ENCODE measurements at places on chromosomes 7 and 10.

- DNase-seq: no peak
Observed at GRCh38 chr10:76352300-76352699, 920.9 kb downstream of the LRMDA start.

GRCh38 chr10:11286261-11286852 is 268.7 kb downstream of the CELF2 start:
- peak; percentile 17 for DNase-seq

DNA sequence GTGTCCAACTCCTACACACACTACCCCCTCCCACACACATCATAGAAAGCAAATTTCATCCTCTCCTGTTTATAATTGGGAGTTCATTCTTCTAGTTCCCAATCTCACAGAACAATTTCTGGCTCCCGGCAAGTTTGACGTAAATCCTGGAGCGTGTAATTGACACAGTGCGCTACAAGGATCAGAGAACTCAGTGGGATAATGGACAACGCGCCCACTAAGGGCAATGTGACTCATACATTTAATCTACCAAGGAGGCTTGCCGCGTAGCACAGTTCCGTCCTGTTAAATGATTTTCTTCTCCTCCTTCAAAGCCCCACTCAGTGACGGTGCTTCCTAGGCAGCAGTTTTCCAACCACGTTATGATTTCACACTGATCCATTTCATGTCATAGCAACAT is 277.6 kb downstream of the SFMBT2 start:
- no peak for DNase-seq

- DNase-seq: no peak
Observed at GRCh38 chr10:122630526-122630925, 69.1 kb downstream of the C10orf120 start.

- DNase-seq: peak; percentile 43
Observed at GRCh38 chr10:73529089-73529832, 33.4 kb upstream of the PPP3CB start.

DNA sequence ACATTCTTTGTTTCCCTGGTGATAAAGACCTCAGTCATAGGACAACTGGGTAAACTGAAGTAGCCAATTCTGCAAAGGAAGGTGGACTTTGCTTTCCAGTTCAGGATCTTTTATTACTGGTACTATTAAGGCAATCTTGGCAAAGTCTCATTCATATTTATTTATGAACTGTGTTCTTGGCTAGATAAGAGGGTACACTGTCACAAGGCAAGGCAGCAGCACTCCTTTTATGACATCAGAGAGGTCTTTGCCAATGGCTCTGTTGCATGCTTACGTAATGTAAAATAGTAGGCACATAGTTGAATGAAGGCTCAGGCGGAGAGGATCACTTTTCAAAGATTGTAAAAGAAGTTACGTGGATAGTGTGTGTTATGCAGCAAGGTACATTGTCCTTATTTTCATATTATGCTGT is 63.7 kb upstream of the PDK4 start:
- no peak for DNase-seq

DNA sequence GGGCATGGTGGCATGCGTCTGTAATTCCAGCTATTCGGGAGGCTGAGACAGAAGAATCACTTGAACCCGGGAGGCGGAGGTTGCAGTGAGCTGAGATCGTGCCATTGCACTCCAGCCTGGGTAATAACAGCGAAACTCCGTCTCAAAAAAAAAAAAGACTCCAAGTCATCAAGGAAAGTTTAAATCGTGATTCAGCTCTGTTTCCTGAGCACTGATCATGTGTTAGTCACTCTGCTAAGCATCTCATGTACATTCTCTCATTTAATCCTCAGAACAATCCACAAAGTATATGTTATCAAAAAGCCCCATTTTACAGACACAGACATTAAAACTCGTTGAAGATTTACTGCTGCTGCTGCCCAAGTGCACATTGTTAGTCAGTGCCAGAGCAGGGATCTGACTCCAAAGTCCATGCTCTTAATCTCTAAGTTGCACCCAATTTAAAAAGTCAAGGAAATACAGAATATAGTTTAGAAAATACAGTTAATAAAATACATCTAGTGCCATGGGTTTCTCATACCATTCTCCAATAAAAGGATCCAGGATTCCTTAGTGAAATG is 6.2 kb downstream of the PIK3AP1 start:
- DNase-seq: no peak

GRCh38 chr10:22849077-22849805 is 78.6 kb upstream of the ARMC3 start:
- DNase-seq: peak; percentile 6

- no peak for DNase-seq
Observed at GRCh38 chr10:109587366-109587765, 335.9 kb downstream of the XPNPEP1 start.

GRCh38 chr7:54846273-54846672 is 87.3 kb upstream of the SEC61G start:
- no peak for DNase-seq

GRCh38 chr10:120420421-120420820 is 36.6 kb upstream of the PLPP4 start:
- DNase-seq: no peak

- DNase-seq: no peak
Observed at GRCh38 chr10:102314801-102315200, 69.5 kb downstream of the GBF1 start.

Measured in activated T-cell treated with anti-CD3 and anti-CD28 coated beads, Interleukin-2, amount 50 U/mL, for 72 hours (primary cell).